ENCODE measurements at places on chromosomes 4 and X.
A peak's percentile ranks its signal among the peaks of the same experiment; 100 is the strongest.

- DNase-seq, result no peak
Measured at GRCh38 chrX:11629593-11630211, 36.0 kb downstream of the ARHGAP6 start.

DNA sequence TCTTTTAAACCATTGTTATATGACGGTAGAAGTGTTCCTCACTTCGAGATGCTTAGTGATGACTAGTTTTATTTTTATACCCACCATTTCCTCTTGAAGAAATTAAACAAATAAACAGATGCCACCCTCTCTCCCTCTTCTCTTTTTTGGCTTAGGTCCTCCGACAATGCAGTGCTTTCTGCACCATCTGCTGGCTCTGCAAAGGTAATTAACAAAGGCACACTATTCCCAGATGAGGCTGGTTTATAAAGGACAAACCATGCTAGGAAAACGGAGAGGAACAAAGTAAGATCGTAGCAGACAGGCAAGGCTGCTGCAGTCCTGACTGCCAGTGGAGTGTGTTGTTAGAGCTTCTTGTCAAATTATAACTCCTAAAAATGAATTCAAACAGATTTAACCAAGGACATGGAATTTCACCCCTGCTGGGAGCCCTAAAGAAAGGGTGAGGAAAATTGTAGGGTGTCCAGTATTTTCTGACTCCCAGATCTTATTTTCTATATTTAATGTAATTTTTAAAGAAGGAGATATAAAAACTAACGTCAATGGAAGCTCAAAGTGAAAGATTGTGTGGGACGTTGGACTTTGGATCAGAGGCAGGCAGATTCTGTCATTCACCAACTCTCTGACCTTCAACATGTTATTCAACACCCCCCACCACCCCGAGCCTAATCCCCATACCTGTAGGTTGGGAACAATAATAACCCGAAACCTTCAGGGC is 142.1 kb downstream of the CPEB2 start:
- no peak for DNase-seq

DNA sequence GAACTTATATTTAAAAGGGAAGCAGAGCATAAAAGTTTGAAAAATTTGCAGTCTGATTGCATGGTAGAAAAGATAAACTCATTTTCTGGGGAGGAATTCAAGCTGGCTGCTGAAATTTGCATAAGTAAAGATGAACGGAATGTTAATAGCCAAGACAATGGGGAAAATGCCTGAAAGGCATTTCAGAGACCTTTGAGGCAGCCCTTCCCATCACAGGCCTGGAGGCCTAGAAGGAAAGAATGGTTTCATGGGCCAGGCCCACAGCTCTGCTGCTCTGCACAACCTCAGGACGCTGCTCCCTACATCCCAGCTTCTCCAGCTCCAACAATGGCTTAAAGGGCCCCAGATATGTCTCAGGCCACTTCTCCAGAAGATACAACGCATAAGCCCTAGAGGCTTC is 46.9 kb upstream of the INPP4B start:
- DNase-seq, result no peak

- DNase-seq, result no peak
Measured at GRCh38 chr4:6002492-6002833, 15.8 kb downstream of the C4orf50 start.

DNA sequence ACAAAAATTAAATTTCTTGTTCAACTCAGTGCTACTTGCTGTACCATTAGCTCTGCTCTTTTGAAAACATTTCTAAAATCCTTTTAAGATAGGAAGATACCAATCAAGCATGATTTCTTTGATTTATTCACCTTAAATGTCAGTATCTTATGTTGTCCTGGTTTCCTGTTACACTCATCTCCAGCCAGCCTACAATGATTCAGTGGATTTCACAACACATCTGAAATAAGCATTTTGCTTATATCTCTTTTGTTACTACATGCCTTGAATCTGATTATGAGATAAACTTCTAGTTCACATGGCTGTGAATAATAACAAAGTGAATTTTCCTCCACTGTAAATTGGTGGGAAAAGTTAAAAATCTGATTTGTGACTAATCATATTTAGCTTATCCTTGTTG is 112.5 kb upstream of the BMP3 start:
- no peak for DNase-seq

DNA sequence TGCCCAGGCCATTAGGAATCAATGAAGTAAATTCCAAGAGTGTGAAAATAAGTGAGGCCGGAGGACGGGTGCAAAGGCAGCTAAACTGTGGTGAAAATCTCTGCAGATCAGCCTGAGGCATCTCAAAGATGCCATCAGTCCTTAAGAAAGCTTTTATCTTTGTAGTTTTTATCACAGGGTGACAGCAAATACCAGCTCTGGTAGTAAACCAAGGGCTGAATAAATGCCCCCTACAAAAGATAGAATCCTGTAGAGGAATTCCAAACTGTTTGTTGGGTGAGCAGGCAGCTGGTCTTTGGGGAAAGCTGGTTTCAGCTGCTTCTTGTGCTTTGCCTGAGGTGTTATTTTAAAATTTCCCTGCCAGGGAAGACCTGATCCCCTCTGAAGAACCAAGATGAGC is 21.6 kb upstream of the RBM47 start:
- no peak for DNase-seq

DNA sequence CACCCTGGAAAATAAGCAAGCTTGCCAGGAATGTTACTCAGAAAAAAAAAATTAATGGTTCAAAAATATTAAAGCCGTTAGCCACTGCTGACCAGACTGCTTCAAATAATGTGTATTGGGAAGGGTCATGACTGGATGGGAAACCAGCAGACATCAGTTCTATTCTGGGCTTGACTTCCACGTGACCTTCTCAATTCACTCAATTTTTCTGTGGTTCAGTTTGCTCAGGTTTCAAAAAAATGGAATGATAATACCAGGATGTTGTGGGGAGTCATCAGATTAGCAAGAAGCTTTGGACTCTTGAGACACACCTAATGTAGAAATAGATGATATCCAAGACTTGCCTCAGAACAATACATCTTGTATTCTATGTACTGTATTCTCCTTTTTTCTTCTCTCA is 541.9 kb upstream of the BOD1L1 start:
- DNase-seq, result no peak

- no peak for DNase-seq
Measured at GRCh38 chrX:3191796-3192195, 150.5 kb downstream of the ARSF start.

DNA sequence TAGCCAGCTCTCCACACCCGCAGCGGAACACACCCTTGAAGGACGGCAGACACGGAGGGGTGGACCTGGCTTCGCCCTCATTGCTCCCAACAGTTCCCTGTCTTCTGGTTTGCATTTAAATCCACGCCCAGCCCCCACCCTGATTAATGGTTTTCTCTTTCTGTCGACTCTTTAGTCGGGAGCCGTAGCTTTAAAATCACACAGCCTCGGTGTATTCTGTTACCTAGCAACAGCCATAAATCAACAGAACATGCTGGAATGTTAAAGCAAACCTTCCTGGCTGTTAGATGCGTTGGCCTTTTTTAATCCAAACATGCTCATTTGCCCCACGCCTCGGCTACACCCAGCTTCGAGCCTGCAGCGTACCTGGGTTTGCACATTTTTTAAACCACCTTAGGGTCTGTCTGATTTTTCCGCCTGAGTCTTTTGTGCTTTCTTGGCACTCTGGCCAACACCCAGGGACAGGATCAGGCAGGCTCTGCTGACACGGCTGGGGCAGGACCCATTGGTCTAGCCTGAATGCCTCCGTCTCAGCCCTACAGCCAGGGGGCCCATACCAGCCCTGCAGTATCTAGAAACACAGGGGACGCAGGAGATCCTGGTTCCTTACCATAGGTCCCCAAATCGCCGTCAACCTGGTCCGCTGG is 21.4 kb upstream of the PPP2R2C start:
- peak; percentile 19 for DNase-seq

DNA sequence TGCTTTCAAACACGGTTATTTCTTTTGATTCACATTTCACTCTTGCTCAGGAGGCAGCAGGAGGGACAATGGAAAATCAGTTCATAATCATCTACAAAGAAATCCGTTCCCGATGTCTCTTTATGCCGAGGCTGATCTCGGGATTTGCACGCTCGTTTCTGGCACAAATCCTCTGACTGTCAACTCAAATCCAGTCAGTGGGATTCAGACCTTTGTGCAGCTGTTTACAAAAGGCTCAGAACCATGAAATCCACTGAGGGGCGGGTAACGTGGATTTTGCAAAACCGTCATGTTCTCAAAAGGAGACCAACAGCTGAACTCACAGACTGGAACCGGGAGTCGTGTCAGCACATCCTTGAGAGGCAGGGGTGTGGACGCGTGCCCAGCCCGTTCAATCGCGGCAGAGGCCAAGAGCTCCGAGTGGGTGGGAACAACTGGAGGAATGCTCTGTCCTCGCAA is 46.4 kb downstream of the ACOX3 start:
- peak; percentile 33 for DNase-seq

DNA sequence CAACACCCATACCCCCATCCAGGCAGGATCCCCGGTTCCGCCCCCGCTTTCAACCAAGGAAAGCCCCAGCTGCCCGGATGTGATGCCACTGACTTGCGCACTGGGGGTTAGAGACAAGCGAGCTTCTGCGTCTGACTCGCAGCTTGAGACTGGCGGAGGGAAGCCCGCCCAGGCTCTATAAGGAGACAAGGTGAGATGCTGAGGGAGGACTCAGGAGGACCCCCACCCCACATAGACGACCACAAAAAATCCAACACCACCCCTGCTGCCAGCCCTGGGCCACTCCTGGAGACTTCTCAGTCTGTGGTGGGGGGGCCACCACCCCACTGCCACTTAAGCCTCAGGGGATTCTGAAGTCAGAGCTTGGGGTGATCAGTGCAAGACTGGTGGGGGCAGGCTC is at the start of gene MAGEA4:
Gene MAGEA4 (plus strand): TSS at position 110 of the 400 bp plus-strand sequence. CDS start 10,776 bp downstream, outside the sequence.
- DNase-seq, result no peak

DNA sequence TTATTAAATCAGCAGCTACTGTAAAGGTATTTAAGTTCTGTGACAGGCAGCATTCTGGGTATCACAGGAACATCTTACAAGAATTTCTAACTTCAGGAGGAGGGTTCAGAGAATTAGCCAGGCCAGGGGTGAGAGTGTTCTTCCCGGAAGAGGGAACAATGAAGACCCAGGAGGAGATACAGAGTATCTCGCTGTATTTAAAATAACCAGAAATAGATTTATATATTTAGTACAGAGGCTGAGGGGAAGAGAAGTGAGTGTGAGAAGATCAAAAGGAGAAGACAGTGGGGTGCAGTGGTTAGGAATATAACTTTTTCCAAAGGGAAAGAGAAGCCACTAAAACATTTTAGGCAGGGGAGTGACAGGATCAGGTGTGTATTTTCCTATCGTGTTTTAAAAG is 186.8 kb downstream of the RAPGEF2 start:
- no peak for DNase-seq

DNA sequence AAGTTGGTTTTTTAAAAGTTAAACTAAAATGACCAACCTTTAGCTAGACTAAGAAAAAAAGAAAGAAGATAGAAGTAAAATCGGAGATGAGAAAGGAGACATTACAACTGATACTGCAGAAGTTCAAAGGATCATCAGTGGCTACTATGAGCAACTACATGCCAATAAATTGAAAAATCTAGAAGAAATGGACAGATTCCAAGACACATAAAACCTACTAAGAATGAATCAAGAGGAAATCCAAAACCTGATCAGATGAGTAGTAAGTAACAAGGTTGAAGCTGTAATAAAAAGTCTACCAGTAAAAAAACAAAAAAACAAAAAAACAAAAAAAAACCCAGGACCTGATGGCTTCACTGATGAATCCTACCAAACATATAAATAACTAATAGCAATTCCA is 16.1 kb downstream of the IQCM start:
- DNase-seq, result no peak

GRCh38 chr4:139593091-139593564 is 37.1 kb upstream of the SETD7 start:
- DNase-seq, result no peak

Measured in body of pancreas (tissue), 4 donors.